ENCODE measurements at places on chromosomes 11 and 22.

DNA sequence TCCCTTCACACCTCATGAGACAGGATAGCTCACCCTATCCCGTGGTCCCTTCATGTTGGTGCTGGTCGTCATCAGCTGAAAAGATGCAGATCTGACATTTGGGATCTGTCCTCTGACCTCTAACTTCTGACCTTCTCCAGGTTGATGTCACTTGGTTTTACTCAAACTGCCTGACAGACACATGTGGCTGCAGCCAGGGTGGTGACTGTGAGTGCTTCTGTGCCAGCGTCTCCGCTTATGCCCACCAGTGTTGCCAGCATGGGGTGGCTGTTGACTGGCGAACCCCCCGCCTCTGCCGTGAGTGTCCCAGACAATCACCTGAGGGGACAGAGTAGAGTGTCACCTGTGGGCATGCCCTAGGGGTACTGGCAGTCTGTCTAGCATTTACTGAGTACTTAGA is 49.7 kb downstream of the OTOG start:
- DNase-seq: no peak

DNA sequence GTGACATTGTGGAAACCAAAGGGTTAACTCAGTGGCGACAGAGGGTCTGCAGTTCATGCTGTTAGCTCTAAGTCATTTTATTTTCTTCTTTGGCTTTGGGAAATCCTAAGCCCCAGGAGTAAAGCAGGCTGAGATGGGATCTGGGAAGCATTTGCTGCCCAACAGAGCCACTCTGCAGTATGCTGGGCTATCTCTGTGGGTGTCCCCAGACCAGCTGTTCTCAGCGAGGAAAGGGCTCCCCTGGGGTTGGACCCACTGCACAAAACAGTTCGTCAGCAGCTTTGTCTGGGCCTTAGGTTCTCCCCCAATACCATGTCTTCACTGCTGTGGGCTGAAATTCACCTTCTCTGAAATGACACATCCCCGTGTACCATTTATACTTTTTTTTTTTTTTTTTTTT is 34.0 kb downstream of the KREMEN1 start:
- no peak for DNase-seq

GRCh38 chr11:86062719-86063118 is 6.2 kb downstream of the PICALM start:
- DNase-seq: peak; percentile 44

GRCh38 chr11:132452616-132453015 is 1079.7 kb downstream of the OPCML start:
- no peak for DNase-seq

GRCh38 chr11:61413496-61413895 is 16.3 kb downstream of the CPSF7 start:
- no peak for DNase-seq

DNA sequence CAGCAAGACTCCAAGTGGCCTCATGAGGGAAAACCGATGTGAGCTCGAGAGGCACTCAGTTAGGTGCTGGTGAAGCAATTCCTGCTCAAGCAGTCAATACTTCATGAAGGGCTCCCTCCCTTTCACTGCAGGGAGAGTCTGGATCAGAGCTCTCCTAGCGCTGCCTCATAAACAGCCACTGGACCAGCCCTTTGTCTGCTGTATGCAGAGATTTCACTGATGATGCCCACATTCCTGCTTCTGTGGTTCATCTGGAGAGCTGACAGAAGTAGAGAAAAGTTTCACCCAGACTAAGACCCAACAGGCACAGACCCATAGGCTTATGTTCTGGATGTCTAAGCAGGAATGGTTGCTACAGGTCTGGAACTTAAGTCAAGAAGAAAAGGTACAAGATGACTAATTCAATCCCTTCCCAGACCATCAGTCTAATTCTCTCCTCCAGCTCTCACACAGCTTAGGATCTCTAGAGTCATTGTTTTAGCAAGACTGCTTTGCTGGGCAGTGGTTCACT is 4.0 kb downstream of the UCP2 start:
- DNase-seq: no peak

DNA sequence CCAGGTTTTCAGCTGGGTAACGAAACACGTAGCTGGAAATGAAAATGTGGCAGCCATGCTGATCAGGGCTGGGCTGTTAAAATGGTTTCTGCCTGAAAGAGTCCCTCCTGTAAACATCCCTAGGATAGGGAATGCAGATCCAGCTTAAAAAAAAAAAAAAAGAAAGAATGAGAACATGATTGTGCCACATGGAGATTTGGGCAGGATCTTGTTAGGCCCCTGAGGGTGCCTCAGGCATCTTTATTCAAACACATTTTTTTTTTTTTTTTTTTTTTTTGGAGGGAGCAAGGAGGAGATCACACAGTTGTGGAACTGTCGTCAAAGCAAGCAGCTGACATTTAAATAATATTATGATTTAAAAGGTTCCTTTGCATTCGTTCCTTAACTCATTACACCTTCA is 900.3 kb downstream of the OPCML start:
- no peak for DNase-seq

- peak; percentile 84 for DNase-seq
Measured at GRCh38 chr22:37636186-37636948, 3.1 kb upstream of the SH3BP1 start.

DNA sequence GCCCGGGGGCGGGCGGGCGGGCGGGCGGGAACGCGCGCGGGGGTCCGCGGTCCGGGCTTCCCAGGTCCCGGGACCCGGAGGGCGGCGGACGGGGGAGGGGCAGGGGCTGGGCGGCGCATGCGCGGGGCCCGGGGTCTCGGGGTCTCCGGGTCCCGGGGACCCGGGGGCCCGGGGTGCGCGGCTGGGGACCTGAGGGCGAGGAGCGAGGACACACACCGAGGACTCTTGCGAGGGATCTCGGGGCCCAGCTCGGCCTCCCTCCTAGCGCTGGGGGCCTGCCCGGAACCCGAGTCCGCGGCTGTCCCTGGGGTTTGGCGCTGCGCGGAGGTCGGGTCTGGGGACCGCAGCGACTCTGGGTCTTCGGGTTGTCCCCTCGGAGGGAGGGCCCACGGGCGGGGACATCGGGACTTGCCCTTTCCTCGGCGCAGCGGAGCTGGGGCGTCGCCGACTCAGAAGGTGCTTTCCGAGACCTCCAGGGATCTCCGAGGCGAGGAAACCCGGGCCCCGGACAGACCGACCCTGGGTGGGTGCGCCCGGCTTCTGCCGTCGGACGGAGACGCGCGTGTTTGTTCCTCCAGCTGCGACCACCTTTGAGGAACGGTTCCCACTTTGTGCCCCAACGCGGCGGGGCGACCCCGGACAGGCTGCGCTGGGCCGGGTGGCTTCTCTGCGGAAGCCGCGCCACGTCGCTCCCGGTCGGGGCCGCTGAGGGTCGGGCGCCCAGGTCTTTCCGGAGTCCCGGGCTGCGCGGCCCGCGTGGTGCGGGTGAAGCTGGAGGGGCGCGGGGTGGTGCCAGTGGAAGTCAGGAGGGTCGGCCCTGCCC is 540 bp downstream of the PPARA start:
- DNase-seq: no peak

DNA sequence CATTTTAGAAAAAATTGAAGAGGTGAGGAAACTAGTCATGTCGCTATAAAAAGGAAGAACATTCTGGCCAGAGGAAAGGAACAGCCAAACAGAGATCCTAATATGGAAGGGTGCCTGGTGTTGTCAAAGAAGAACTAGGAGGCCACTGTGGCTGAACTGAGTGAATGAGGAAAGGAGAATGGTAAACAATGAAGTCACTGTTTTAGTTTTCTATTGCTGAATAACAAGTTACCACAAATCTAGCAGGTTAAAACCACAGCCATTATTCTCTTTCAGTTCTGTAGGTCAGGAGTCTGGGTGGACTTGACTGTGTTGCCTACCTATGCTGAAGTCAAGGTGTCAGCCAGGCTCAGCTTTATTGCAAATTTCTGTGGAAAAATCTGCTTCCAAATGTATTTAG is 549.3 kb upstream of the CCDC90B start:
- DNase-seq: peak; percentile 24

GRCh38 chr11:68617925-68618809 is 66.2 kb upstream of the GAL start:
- no peak for DNase-seq

DNA sequence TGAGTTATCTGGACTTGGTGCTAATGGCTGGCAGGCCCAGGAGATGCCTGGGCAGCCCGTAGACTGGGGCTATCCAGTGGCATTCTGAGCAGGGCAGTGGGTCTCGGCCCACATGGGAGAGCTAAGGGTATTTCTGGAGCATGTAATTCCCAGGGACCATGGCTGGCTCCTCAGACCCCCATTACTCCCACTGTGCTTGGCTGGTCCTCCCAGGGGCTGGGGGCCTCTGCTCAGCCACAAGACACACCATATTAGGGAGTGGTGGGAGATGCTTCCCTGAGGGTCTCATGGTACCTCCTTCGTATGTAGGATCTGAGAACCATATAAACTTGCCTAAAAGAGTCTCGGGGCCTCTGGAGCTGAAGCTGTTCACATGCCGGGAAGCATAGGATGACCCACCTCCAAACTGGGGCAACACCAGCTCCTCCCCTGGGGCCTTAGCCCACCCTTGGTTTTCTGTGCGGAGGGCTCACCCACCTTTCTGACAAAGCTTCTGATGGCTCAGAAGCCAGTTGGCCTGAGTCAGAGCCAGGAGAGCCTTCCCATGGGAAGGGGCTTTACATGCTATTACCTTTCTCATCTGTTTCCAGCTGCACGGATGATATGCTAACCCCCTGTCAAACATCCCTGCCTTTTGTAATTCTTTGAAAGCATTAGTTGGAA is 9.5 kb upstream of the FTH1 start:
- DNase-seq: no peak

- no peak for DNase-seq
Measured at GRCh38 chr11:6648501-6648900, 7.1 kb downstream of the DCHS1 start.

DNA sequence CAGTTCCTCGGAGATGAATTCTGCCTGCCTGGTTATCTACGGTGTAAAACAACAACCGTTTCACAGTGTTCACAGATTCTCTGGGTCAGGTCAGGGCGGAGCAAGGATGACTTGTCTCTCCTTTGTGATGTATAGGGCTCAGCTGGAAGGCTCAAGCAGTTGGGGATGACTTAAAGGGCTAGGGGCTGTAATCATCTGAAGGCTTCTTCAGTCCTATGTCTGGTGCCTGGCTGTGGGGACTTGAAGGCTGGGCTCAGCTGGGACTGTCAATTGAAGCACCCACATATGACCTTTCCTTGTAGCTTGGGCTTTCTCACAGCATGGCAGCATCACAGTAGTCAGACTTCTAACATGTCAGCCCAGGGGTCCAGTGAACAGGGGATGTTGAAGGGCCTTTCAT is 29.3 kb downstream of the EIF3F start:
- no peak for DNase-seq

DNA sequence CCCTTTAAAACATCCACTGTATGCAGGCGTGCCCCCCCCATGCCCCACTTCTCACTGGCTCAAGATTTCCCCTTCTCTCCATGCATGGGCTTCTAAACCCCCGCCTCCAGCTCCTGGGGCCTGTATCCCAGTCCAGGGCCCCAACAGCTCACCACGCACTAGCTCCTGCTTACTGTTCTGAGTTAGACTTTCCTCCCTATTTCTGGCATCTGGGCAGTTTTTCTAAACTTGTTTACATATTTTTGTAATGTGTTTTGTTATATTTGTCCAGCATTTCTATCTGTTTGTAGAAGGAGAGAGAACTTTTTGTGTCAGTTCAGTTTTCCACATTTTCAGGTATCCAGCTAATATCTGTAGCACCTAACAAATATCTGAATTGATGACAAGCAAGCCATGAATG is 178.5 kb downstream of the SPON1 start:
- DNase-seq: no peak

DNA sequence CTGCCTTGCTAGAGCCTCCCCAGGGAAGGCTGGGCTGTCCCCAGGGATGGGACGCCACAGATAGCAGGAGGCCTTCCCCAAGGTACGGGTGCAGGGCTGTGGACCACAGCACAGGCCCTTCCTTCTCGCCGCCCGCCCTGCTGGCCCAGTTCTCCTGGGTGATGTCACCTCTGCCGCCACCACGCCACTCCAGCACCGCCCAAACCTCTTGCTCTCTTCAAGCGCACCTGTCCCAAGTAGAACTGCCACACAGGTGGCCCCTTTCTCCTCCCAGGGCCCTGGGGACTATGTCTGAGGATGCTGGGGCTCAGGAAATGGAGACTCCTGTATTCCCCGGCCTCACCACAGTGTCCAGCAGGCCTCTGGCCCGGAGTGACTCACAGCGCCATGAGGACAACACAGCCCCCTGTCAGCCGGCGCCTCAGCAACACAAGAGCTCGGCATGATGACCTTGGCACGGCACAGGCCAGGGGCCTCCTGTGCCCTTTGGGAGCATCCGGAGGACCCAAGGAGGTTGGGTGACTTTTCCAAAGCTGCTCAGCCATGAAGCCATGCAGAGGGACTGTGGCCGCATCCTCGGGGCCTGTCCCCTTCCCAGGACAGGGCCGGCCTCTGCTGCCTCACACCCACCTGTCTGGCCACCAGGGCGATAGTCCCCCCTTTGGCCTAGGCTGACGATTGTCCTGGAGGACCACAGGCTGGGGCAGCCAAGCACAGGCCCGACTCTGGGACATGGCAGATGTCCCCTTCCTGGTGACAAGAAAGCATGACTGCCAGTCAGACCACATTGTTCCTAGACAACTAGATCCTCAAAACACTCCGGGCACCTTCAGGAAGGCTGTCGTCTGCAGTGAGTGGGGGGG is 1023.5 kb downstream of the BRD1 start:
- no peak for DNase-seq

DNA sequence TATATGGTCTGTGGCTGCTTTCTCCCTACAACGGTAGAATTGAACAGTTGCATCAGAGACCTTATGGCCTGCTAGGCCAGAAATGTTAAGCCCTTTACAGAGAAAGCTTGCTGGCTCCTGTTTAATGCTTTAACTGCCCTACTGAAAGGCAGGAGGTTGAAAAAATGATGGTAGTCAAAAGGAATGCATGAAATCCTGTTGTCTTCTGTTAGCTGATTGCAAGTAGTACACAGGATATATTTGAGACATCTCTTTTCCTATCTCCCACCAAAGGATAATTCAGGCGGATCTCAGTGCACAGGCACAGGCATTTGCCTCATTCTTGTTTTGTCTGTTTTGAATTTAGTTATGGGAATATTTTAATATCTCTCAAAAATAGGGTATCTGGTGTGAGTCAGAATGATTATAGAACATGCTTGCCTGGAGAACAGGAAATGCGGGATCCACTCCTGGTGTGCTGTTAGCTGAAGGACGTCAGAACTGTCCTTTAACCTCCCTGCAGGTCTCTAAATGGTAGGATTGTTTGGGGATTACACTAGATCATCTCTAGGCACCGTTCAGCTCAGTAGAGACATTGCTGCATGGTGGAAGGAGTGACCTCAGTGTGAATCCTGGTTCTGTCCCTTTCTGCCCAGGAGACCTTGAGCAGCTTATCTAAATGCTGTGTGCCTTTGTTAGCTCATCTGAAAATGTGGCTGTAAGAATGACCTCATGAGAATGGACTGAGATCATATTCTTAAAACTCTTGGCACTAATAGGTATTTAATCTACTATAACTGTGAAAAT is 49.5 kb downstream of the PACS1 start:
- peak; percentile 94 for DNase-seq

- DNase-seq: no peak
Measured at GRCh38 chr22:44191036-44191454, 10.3 kb downstream of the PARVG start.

DNA sequence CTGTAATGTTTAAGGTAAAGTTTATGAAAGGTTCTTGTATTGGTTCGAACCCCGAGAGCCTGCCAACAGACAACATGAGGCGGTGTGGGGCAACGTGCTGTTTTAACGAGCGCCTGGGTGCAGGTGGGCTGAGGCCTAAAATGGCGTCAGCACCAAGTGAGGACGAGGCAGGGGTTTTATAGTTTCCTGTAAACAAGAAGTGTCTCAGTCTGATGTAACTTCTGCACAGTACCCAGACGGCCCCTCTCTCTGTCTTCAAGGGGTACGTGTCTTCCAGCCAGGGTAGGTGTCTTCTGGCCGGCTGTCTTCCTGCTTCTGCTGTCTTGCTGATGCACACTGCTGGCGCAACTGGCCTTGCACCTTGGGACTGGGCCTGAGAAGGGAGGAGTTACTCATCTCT is 2.7 kb downstream of the PPFIBP2 start:
- no peak for DNase-seq
